ENCODE measurements at places on chromosomes 16 and 17.

DNA sequence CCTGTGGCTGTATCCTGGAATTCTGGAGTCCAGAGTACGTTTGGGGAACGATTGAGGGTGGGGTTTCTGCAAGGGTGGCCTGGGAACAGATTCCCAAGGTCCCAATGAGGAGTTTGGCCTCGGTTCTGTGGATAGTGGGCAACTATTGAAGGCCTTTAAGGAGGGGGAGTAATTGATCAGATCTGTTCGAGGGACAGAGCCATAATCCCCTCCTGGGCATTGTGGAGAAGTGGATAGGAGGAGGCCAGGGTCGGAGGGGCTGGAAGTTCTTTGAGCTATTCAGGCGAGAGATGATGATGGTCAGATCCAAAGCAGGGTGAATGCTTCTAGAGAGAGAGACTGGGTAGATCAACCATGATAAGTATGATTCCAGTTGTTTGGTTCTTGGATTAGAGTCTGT is 173.4 kb downstream of the SNX29 start:
- DNase-seq, result no peak

- DNase-seq, result no peak
Measured at GRCh38 chr16:71472051-71472450, 10.0 kb upstream of the ZNF23 start.

DNA sequence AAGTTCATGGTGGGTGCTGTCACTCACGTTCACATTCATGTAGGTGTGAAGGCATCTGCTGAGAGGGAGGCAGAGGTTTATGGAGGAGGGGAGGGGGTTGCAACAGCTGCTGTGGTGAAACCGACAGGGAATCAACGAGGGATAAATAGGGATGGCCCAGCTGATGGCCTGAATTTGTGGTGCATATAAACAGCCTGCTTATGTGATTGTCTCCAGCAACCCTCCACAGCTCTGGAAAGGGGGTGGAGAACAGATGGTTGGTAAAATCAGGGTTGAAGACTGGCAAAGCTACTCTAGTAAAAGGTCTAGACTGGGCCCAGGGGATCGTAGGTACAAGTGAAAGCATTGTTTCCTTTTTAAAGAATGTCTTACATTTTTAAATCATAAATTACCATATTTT is 53.7 kb downstream of the IQCK start:
- no peak for DNase-seq

DNA sequence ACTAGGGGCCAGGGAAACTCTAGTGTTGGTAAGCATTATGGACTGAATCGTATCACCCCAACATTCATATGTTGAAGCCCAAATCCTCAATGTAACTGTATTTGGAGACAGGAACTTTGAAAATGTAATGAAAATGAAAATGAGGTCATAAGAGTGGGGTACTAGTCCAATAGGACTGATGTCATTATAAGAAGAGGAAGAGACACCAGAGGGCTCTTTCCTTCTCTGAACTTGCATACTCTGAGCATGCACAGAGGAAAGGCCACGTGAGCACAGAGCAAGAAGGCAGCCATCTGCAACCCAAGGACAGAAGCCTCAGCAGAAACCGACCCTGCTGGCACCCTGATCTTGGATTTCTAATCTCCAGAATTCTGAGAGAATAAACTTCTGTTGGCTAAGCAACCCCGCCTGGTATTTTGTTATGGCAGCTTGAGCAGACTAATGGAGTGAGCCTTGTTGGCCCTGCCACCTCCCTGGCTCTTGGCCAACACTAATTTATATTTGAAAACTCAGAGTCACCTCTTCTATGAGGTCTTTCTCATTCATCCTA is 273.4 kb downstream of the NTN1 start:
- no peak for DNase-seq

GRCh38 chr16:11398851-11399250 is 53.6 kb downstream of the RMI2 start:
- no peak for DNase-seq

DNA sequence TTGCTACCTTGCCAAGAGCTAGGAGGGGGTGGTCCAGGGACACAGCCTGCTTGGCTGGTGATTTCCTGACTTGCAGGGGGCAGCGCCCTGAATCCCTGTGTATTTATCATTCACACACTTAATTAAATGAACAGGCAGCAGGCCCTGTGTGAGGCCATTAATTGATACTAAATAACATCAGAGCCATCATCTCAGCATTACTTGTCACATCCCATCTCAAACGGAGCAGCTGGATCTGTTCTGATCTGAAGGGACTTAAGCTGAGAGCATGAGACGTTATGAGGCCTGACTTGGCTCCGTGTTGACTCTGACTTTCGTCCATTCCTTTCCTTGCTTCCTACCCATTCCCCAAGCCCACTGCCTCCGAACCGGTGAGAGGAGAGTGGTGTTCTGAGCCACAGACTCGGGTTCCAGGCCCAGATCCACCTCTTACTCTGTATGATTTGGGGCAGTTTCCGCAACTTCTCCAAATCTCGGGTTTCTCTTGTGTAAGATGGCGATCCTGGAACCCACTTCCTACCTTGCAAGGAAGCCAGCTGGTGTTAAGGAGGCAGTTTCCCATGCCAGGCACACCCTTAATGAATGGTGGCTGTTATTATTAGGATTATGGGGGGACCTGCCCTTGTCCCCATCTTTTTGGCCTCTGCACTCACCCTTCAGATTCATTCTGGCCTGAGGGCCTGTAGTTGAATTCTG is 33.8 kb downstream of the CACNA1G start:
- no peak for DNase-seq

- DNase-seq, result no peak
Measured at GRCh38 chr16:75257886-75258806, 6.7 kb upstream of the BCAR1 start.

- no peak for DNase-seq
Measured at GRCh38 chr17:15942207-15942833, 2.6 kb upstream of the ADORA2B start.

- no peak for DNase-seq
Measured at GRCh38 chr17:31394544-31394943, 3.1 kb downstream of the RAB11FIP4 start.

GRCh38 chr16:17018585-17018939 is 452.2 kb downstream of the XYLT1 start:
- no peak for DNase-seq

DNA sequence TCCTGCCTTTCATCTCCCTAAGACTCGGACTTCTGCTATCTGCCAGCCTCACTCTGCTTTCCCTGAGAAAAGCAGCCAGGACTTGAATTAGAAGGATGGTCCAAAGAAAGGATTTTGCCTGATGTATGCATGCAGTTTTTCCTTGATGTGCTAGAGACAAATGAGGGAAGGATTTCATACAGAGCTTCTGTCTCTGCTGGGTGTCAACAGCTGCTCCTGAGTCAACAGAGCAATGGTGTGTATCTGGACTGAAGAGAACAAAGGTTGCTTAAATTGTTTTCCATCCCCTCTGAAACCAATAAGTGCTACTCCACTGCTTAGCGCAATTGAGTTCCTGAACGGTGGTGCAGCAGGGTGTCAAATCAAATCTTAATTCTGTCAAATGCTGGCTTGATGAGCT is 680.6 kb upstream of the C16orf82 start:
- DNase-seq, result no peak

GRCh38 chr17:12089809-12090384 is 69.2 kb downstream of the MAP2K4 start:
- no peak for DNase-seq

- no peak for DNase-seq
Measured at GRCh38 chr16:78775161-78775561, 675.7 kb downstream of the WWOX start.

- DNase-seq, result no peak
Measured at GRCh38 chr16:85394456-85395206, 218.5 kb upstream of the GSE1 start.

- DNase-seq, result no peak
Measured at GRCh38 chr17:4853208-4853671, 20.1 kb downstream of the MINK1 start.

- no peak for DNase-seq
Measured at GRCh38 chr16:6453742-6454141, 878.9 kb upstream of the RBFOX1 start.

DNA sequence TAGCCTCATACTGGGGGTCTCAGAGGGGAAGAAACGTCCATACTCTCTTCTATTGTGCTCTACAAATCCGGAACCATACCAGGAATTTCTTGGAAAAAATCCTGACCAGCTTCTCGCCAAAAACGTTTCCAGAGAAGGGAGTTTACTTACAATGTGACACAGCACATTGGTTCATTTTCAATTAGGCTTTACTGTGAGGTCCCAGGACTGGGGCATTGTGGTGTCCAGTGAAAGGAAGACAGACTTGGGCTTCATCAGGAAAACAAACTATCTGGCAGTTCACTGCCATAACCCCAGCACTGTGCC is 14.7 kb downstream of the MPP2 start:
- DNase-seq, result no peak

GRCh38 chr16:89257281-89257731 is 39.8 kb downstream of the ZNF778 start:
- DNase-seq, result no peak

DNA sequence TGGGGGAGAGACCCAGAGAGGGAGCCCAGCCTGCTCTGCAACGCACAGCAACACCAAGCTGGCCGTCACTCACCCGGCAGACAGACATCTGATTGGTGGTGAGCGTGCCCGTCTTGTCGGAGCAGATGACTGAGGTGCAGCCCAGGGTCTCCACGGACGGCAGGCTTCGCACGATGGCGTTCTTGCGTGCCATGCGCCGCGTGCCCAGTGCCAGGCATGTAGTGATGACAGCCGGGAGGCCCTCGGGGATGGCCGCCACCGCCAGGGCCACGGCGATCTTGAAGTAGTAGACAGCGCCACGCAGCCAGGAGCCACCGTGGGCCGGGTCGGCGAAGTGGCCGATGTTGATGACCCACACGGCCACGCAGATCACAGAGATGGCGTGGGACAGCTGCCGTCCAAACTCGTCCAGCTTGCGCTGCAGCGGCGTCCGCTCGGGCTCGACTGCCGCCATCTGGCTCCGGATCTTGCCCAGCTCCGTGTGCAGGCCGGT is 16.9 kb downstream of the ATP2A3 start:
- no peak for DNase-seq

GRCh38 chr16:68286153-68287074 is 22.1 kb downstream of the SLC7A6 start:
- DNase-seq, result no peak

GRCh38 chr17:31593806-31594205 is 202.3 kb downstream of the RAB11FIP4 start:
- no peak for DNase-seq

DNA sequence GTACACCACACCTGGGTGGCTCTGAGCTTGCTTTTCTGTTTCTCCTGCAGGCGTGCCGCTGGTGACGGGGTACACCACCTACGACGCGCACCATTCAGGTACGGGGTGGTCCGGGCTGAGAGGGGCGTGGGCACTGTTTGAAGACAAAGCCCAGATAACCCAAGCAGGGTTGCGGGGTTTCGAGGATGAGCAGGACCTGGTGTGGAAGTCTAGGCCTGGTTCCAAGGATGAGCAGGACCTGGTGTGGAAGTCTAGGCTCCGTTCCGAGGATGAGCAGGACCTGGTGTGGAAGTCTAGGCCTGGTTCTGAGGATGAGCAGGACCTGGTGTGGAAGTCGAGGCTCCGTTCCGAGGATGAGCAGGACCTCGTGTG is 15.4 kb downstream of the IRF8 start:
- DNase-seq, result no peak

DNA sequence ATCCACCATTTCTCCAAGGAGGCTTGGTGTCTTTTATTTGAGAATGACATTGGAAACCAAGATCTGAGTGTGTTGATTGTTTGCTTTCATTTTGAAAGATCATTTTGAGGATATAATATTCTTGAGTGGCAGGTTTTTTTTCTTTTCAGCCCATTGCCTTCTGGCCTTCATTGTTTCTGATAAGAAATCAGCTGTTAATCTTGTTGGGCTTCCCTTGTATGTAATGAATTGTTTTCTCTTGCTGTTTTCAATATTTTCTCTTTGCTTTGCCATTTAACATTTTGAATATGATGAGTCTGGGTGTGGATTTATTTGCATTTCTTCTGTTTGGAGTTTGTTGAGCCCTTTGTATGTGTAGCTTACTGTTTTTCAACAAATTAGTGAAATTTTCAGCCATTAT is 22.0 kb downstream of the PRSS54 start:
- DNase-seq, result no peak

GRCh38 chr17:4845118-4845517 is 12.0 kb downstream of the MINK1 start:
- no peak for DNase-seq

DNA sequence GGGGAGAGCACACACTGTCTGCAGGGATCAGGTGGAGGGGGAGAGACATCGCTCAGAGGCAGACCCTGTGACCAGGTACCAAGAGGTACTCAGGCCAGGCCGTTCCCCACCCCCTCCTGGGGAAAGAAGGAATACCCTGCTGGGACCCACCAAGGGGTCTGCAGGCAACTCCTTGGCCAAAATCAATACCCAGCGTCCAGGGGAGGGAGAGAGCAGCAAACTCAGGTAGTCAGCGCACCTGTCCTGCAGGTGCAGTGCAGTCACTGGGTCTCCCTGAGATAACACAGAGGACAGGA is 57.5 kb upstream of the DOC2B start:
- DNase-seq, result no peak

- no peak for DNase-seq
Measured at GRCh38 chr17:79331492-79331891, 256.9 kb downstream of the ENGASE start.

DNA sequence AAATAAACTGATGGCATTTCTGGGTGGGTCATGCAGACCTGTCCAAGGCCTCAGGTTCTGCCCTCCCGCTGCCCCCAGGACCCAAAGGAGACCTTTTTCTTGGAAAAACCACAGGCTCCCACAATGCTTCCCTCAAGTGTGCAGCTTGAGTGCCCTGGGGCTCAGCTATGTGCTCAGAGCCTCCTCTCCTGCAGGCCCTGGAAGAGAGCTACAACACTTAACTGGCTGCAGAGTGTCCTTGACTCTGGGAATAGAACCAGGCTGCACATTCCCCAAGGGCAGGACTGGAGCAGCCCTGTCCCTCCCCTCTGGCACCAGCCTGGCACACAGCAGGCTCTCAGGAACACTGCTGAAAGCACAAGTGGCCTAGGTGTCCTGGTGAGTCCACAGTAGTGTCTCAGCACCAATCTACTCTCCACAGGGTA is 4.8 kb upstream of the SREBF1 start:
- DNase-seq, result no peak

- no peak for DNase-seq
Measured at GRCh38 chr17:74201250-74201649, 2.2 kb upstream of the RPL38 start.

GRCh38 chr16:6684076-6684673 is 648.5 kb upstream of the RBFOX1 start:
- no peak for DNase-seq

GRCh38 chr16:14378131-14378551 is 251.9 kb downstream of the PARN start:
- no peak for DNase-seq

Measured in stimulated activated CD8-positive, alpha-beta memory T cell treated with anti-CD3 and anti-CD28 coated beads, Interleukin-15, amount 100 ng/mL, for 24 hours (primary cell).